ENCODE measurements at places on chromosomes 5 and 9. TPM values are rescaled to one million over a fixed set of nuclear protein-coding genes. Genes with fewer than 3 reads are reported as not detected.

Gene AK8
- not detected for total RNA-seq

Gene FBP2
- not detected for total RNA-seq

Gene POLR3G
- 2.3 TPM for total RNA-seq

Gene PCDHGA12
- not detected for total RNA-seq

Gene KCNMB1
- 0.11 TPM for total RNA-seq

Gene WNT8A
- total RNA-seq: not detected

Gene TNFSF15
- total RNA-seq: not detected

Gene SPRY4
- total RNA-seq: 0.16 TPM

Gene IL9
- total RNA-seq: not detected

Gene NOP16
- total RNA-seq: 14.5 TPM

Gene RABGAP1
- total RNA-seq: 24.9 TPM

Gene ZNF883
- 0.31 TPM for total RNA-seq

Gene NEUROG1
- not detected for total RNA-seq

DNA sequence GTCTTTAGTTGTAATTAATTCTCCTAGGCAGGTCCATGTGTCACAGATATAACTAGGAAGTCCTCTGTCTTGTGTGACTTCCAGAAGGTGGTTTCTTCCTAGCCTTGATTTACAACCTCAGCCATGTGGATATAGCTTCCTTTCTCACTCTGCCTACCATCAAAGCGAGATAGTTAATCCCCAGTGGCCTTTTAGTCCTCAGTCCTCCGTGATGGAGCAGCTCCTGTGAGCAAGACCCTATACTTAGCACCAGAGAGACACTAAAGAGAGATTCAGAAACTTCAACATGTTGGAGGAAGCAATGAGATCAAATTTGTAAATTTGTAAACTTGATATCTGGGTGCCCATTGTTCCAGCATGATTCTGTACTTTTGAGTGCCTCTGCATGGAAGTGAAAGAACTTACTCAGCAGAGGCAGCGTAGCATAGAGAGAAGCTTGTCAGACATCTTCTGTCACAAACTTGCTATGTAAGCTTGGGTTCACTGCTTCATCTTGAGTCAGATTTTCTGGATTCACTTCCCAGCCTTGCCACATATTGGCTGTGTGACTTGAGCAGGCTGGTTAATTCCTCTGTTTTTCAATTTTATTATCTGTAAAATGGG lies 170.2 kb upstream of the NR3C1 start:
- no peak for DNase-seq

GRCh38 chr5:44574678-44575077 lies 185.5 kb upstream of the FGF10 start:
- no peak for DNase-seq

- DNase-seq: no peak
These were observed 291.9 kb downstream of the FBXL7 start for GRCh38 chr5:15791859-15792258.

DNA sequence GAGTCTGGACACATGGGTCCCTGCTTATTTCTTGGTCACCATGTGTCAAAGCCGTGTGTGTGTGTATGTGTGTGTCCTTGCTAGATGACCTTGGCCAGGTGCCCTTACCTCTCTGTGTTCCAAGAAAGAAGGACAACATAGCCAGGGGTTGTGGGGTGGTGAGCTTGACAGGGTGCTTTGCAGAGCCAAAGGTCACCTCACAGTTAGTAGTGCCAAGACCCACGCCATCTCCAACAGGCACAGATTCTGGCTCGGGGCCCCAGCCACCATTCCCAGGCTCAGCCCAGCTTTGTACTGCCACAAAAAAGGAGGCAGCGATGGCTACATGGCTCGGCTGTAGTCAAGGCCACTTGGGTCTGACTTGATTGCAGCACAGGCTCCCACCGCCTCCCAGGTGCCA lies 39.5 kb downstream of the CXXC5 start:
- no peak for DNase-seq

GRCh38 chr9:93288891-93289883 lies 105.2 kb downstream of the WNK2 start:
- DNase-seq: no peak

DNA sequence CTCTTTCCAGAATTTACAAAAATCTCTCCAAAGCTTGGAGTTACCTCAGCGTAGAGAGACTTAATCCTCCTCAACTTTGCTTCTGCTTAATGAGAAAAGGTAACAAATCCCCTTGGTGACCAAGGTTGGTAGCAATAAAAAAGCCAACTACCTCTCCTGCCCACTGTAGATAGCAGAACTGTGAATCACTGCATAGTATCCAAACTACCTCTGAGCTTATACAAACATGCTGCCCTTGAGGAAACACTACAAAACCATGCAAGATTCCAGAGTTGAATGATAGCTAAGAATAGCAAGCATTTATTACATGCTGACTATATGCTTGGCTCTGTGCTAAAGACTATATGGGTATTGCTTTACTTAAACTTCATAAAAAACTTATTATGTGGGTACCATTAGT lies 2.8 kb upstream of the ADAMTS12 start:
- DNase-seq: no peak

- no peak for DNase-seq
These were observed 105.3 kb downstream of the SLIT3 start for GRCh38 chr5:169195601-169196000.

DNA sequence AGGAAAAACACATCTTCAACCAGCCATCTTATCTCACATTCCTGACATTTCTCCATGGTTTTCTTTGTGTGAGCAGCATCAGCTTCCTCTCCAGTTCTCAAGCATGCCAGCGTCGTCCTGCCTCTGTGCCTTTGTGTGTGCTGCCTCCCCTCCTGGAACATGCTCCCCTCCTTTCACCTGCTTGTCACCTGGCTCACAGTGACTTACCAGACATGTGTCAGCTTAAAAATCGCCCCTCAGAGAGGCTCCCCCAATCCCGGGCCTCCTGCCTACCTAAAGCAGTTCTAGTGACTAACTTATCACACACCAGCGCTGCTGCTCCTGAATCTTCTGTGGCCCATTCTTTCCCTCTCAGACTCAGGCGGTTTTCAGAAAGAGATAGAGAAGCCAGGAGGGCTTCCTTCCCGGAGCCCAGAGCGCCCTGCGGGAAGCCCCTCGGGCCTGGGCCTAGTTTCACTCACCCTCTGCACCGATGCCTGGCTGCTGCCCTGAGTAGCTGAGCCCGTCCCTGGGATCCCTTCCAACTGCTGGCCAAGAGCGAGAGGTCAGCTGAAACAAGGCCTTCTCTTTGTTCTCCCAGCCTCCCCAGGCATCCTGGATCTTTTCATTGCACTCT lies 51.1 kb upstream of the MVB12B start:
- no peak for DNase-seq

DNA sequence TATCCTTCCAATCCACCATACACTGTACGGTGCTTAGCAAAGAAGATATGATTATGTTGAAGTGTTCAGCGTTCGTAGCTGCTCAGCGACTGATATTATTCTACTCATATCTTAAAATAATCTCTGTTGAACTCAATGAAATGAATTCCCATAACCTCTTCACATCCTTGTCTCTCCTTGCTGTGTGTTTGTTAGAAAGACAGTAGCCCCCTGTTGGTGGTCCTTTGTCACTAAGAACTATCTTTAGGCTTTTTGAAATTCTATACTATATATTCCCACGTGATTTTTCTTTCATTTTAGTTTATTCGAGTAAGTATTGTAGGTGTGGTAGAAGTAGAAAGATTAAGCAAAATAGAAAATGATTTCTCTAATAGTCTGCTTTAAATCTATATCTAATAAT lies 762.8 kb upstream of the WWC1 start:
- no peak for DNase-seq

DNA sequence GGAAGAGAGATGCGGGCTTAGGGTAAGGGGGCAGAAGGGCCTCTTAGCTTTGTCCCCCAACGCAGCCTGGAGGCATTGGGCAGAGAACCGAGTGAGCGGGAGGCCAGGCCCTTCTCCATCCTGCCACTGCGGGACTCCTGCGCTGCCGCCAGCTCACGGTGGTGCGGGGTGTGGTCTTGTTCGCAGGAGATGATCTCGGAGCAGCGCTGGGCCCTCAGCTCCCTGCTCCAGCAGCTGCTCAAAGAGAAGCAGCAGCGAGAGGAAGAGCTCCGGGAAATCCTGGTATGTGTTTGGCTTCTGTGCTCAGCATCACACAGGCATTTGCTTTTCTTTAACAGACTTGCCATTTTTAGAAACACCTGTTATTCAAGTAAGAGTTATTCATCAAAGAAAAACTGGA lies 41.3 kb downstream of the LRSAM1 start:
- no peak for DNase-seq

DNA sequence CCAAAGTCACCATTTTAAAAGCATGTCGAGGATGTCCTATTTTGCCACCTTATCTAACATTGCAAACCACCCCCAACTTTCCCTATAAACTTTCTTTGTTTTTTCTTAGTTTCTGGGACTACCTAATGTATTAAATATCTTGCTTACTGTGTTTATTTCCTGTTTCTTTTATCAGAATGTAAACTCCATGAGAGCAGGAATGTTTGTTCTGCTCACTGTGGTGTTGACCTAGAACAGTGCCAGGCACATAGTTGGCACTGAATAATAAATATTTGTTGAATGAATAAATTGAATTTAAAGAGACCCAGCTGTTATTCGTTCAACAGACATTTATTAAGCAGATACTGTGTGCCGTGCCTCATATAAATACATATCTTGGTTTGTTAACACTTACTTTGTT lies 35.2 kb downstream of the MACIR start:
- DNase-seq: no peak

- DNase-seq: no peak
These were observed 11.5 kb upstream of the SEPTIN8 start for GRCh38 chr5:132788508-132788907.

- no peak for DNase-seq
These were observed 10.1 kb downstream of the FBXL7 start for GRCh38 chr5:15510092-15510491.

DNA sequence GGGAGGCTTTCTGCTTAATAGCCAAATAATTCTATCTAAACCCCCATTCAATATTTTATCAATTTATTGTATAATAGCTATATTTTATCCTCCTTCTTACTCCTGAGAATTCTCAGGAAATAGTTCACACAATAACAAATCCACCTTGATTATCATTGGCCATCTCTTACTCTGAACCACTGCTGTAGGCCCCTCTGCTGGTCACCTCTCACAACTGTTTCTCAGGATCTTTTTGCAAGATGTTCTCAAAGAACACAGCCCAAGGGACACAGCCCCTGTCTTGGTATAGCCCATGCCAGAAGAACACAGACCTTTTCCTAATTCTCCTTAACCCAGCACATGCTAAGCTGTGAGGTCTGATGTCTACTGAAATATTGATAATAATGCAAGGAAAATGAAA lies 74.9 kb upstream of the HTR4 start:
- no peak for DNase-seq

GRCh38 chr5:31231177-31231838 lies 37.8 kb downstream of the CDH6 start:
- DNase-seq: no peak

DNA sequence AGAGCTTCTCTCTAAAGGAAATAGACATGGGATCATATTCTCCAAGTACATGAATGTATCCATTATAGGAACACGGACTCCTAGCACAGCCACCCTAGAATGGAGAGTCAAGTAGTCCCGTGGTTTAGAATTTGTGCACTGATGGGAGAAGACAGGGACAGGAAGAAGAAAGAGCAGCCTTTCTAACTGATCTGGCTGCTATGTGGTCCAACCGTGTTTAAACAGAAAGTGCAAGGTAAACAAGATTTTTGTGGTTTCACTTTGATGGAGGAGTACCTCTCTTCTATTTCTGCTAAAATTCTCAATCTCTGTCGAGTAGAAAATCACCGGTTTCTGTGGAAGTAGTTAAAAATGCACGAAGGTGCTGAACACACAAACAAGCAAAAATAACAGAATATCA lies 171.3 kb downstream of the ST8SIA4 start:
- DNase-seq: no peak

DNA sequence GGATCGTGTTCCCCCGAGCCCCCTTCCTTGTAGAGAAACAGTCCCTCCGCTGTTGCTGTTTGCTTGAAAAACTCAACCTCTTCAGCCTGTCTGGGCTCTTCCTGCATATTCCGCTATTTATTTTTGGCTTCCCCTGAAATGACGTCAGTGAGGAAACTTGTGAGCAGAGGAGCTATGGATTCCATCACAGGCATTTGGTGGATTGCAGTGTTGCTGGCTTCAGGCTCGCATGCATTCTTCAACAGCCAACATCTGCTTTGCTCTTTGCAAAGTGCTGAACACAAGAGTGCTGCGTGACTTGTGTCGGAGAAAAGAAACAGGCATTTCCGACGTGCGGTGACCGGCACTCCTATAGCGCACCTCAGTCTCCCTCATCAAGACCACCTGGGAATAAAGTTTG lies 232.7 kb downstream of the RFK start:
- no peak for DNase-seq

GRCh38 chr5:29157975-29158374 lies 2035.5 kb upstream of the CDH6 start:
- DNase-seq: no peak

- DNase-seq: no peak
These were observed 110.7 kb downstream of the PLK2 start for GRCh38 chr5:58348996-58349728.

DNA sequence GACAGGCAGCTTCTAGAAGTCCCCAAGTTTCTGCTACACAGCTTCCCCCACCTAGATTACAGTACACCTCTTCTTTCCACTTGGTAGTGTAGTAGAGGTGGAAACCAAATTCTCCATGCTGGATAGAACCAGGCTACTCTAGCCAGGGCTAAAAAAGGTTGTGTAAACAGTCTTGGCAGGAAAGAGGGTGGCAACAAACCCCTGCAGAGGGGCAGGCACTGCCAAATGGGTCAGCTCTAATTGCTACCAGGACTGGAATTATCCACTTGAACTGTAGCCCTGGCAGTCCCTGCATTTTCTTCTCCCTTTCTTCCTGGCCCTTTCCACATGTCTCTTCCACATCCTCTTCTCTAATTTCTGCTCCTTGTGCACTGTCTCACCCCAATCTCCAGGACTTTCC lies 24.8 kb downstream of the RANBP3L start:
- no peak for DNase-seq

DNA sequence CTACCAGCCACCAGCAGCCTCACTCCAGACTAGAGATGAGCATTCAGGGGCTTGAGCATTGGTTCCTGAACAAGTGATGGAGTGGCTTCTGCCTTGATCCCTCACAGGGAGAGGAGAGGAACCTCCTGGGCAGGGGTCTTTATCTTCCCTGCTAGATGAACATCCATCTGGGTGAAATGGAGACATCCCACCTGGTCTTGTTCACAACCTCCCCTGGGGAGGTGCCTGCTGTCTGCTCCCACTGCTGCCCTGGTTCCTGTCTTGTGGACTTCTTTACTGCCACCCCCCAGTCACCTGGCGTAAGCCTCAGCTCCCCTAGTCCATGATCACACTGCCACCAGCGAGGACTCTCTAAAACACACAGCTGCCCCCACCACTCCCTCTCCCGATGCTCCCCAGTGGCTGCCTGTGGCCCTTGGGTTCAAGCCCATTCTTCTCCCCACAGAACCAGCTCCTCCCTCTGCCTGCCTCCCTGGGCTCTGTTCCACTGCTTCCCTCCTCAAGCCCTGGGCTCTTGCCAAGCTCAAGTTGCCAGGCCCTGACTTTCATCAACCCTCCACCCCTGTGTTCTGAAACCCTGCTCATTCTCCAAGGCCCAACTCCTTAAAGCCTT lies 51.5 kb downstream of the COL15A1 start:
- no peak for DNase-seq

GRCh38 chr5:73405691-73406090 lies 42.9 kb downstream of the FOXD1 start:
- no peak for DNase-seq

GRCh38 chr5:28958581-28958980 lies 1920.2 kb upstream of the CDH9 start:
- no peak for DNase-seq

Measured in CD4-positive, alpha-beta T cell (primary cell).